ENCODE measurements at places on chromosomes 5 and 9.

GRCh38 chr5:142317173-142317572, 7.6 kb downstream of the SPRY4 start:
- no peak for DNase-seq

DNA sequence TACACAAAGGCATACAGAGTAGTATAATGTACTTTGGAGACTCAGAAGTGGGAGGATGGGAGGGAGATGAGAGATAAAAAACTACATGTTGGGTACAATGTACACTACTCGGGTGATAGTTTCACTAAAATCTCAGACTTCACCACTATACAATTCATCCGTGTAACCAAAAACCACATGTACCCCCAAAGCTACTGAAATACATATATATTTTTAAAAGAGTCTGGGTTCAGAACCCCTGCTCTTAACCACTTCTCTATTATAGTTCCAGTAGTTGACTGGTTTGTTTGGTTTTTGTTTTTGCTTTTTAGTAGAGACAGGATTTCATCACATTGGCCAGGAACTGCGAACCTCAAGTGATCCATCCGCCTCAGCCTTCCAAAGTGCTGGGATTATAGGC, 22.6 kb downstream of the SGTB start:
- DNase-seq: no peak

DNA sequence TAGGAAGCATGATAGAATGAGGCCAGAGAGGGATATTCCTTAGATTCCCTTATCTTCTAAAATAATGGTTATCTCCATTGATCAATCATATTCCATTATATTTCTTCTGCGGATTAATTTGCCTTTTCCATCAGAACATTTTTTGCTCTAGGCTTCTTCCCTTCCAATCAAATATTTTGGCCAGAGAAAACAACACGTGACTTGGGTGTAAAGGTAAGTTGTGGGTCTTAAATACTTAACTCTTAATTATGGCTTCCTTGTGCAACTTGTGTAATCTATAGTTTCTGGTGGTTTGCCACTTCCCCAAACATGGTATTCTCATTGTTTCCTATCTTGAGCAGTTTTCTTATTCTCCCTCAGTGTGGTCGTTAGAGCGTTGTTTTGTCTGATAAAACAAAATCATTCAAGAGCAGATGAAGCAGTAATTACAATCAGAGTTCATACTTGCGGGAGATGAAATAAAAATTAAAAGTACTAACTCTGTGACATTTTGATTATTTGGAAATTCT, 889.3 kb downstream of the MAT2B start:
- peak; percentile 13 for DNase-seq

- DNase-seq: no peak
Measured at GRCh38 chr5:71957292-71957898, 149.9 kb upstream of the MAP1B start.

DNA sequence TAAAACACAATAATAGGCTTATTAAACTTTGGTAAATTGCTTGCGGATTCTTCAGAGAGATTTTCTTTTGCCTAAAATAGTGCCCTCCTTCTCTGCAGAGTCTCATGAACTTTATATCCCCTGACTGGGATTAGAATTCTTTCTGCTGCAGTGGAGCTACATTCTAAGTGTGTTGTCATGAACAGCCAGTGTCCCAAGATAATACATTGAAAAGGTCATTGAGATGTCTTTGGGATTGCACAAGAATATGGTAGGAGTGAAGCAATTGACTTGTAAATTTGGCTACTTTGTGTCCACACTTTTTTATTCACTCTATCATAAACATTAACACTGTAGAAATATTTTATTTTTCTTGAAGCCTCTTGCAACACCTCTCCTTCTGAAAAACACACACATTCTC, 604.5 kb downstream of the GABRG2 start:
- DNase-seq: no peak

DNA sequence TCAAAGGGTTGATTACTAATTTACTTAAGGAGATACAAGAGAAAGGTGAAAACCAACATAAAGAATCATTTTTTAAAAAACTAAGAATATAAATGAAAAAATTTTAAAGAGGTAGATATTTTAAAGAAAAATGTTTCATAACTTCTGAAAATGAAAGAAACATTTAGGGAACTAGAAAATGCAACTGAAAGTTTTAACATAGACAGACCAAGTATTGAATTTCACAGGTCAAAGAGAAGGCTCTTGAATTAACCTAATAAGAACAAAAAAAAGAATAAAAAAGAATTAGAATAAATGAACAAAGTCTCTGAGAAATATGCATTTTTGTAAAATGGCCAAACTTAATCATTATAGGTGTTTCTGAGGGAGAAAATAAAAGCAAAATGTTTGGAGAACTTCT, 16.1 kb upstream of the FAM174A start:
- DNase-seq: no peak

GRCh38 chr5:68460147-68460798, 244.7 kb downstream of the PIK3R1 start:
- peak; percentile 75 for DNase-seq

- DNase-seq: no peak
Measured at GRCh38 chr9:130199605-130200004, 27.4 kb downstream of the NCS1 start.

DNA sequence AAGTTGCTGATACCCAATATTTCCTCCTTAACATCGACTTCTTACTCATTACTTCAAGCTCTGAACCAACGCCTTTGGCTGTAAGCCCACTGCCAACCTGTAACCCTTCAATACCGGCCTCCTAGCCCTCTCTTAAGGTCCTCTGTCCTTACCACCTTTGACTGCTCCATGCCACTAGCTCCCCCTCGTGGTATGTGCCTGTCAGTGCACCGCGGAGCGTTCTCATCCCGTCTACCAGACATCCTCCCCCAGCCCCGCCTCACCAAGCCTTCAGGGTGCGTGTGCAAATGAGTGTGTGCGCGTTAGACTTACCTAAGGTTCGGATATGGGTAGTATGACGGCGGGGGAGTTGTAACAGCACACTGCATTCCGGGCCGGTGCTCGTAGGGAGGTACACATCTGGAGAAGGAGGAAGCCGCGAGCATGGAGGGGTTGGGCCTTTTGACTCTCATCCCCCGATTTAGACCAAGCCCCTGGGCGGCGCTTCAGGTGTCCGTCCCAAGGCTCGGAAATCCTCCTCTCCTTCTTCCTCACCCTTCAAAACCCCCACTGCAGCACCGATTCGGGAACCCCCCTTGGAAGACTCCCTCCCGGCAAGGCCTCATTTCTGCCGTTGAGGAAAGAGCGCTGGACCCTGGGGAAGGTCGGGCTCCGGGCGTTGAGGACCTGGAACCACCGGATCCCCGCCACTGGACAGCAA, 2.8 kb upstream of the MYORG start:
- DNase-seq: peak; percentile 95

GRCh38 chr9:136328011-136328621, 777 bp downstream of the GPSM1 start:
- DNase-seq: no peak

GRCh38 chr5:8879248-8879647, 666.6 kb downstream of the SEMA5A start:
- no peak for DNase-seq

GRCh38 chr5:150024346-150024984, 23.9 kb downstream of the HMGXB3 start:
- peak; percentile 49 for DNase-seq

GRCh38 chr9:111926421-111926875, 29.8 kb downstream of the UGCG start:
- peak; percentile 55 for DNase-seq

DNA sequence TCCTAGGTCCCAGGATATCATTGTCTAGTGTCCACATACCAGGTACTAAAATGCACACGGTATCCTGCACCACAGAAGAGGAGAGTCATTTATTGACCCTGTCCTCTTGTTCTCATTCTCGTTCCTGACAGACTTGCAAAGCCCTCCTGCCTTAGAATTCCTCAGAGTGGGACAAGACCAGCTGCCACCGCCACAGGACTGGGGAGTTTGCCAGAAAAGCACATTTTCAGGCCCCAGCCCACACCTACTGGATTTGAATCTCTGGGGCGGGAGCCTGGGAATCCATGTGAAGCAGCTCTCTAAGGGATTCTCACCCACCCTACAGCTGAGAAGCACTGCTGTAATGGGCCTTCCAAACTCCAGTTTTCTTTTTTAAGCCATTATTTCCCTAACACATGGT, 68.0 kb upstream of the FANCC start:
- DNase-seq: no peak

DNA sequence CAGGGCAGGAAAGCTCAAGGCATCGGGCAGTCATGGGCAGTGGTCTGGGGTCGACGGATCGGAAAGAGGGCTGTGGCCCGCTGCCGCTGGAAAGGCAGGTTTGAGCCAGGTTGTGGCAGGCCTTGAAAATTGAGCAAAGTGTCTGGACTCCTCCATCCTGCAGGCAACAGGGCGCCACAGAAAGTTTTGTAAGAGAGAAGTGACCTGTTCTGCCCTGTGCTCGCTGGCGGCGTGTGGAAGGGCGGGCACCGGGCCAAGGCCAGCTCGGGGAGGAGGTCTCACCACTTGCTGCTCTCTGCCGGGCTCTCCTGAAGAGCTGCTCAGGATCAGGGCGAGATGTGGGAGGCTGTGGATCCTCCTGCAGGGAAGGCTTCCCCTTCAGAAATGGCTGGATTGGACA, 41.4 kb upstream of the FAT2 start:
- DNase-seq: no peak

DNA sequence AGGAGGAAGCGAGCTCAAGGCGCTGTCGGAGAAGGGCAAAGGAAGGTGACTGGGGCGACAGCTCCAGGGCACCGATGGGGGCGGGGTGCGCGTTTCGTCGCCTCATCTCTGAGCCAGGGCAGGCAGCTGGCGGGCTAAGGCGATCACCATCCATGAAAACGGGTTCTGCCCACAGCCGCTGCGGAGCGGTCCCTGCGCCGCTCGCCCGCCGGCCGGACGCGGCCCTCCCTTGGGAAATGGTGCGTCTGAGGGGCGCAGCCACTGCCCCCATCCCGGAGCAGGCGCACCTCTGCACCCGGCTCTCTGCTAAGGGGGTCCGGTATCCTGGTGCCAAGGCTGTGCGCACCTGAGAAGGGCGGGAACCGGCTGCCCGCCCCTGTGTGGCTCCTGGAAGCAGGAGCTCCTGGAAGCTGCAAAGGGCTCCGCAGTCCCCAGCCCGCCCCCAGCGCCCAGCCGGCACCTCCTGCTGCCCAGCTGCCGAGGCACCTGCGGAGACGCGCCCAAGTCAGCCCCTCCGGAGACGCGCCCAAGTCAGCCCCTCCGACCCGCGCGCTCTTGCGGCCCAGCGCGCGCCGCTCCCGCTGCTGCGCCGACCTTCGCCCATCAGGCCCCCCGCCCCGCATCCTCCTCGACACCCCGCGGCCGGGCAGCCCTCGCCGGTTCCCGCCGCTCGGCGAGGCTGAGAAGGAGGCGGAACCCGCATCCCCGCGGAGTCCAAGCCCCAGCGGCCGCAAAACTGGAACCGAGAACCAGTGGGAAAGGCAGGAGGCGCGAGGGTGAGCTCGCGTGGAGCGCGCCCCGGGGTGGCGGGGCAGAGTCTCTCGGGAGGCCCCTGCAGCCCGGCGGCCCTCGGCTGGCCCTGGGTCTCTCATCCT, 757 bp downstream of the ANKRD34B start:
- DNase-seq: no peak

DNA sequence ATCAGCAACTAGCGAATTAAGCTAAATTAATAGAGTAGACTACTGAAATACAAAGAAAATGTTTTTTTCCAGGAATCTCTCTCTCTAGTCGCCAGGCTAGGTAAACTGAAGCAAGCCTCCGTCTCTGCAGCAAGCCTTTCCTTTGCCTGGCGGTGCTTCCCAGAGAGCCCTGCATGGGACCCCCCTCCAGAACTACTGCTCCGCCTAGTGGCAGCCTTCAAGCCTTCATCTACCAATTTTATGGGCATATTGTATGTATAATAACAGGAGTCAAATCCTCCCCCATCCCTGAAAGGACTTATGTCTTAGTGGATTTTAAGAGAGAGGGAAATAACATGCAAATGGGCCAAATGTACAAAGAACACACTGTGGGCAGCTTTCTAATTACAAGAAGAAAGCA, 241.9 kb downstream of the SAXO1 start:
- peak; percentile 71 for DNase-seq

- DNase-seq: no peak
Measured at GRCh38 chr9:103707181-103707580, 386.9 kb upstream of the SMC2 start.

DNA sequence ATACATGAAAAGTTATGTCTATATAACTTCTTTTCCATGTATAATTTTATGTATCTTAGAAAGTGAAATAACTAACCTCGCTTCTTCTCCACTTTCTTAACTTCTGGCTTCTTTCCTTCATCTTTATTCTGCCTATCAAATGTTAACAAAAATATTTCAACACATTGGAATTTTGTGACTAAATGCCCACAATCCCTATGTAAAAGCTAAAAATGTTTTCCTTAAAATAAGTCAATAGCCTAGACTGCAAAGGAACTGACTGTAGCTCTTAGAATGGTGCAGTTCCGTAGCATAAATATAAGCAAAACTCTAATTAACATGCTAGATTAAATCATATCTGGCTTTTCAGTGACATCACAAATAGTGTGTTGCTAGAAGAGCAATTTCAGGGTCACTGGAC, 40.9 kb downstream of the PSIP1 start:
- no peak for DNase-seq

GRCh38 chr9:121115466-121115865, 40.7 kb downstream of the CNTRL start:
- peak; percentile 15 for DNase-seq

GRCh38 chr9:6545017-6545691, 100.4 kb downstream of the GLDC start:
- no peak for DNase-seq

- DNase-seq: peak; percentile 81
Measured at GRCh38 chr5:135977375-135977928, 22.7 kb upstream of the LECT2 start.

GRCh38 chr9:110707419-110707818, 38.8 kb downstream of the MUSK start:
- DNase-seq: no peak

DNA sequence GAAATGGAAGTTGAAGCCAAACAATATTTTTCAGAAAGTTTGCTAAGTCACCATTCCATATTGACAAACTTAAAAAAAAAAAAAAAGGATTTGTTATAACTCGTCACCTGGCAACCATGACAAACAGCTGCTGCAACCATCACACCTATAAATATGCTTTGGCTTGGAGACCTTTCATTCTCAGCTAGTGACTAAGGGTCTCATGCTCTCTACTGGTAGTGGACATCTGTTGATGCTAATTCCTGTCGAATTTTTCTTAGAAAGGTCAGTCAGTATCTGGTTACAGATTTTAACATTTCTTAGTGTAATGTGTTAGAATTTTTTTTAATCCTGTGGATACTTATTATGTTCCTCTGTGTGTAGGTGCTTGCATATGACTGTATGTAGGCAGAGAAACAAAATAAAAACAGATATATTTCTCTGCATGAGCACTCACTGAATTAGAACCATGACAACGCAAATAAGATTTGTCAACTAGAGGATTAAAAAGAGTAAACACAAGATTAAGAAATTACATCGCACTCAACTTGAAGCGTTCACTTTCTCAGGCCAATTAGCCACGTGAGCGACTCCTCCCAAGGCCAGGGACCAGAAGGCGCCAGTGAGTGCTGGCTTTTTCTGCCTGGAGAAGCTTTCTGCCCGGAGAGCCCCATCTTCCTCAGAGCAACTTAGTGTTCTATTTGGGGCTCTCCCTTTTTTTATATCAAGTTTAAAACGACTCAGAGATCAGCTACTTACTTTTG, 27.0 kb upstream of the ZNF622 start:
- no peak for DNase-seq

Measured in NB4 (cell line).